Trophoblast cell (in vitro differentiated cells and primary cell): ENCODE measurements at places on chromosomes 2 and 18.

DNA sequence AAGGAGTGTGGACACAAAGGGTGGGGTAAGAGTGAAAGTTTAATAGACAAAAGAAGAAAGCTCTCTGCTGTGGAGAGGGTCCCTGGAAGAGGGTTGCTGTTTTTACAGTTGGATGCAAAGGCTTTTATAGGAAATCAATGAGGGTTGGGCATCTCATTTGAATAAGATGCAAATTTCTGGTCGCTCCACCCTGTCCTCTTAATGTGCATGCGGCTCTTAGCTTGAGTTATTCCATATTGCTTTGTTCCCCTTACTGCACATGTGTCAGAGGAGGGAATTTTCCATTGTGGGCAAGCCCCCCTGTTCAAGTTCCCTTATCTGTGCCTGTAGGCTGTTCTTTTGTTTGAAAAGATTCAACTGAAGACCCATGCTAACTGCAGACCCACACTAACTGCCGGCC, 326.5 kb downstream of the BCL11A start:
- DNase-seq: no peak

- DNase-seq: no peak
These were observed 8.9 kb downstream of the KLF11 start for GRCh38 chr2:10052216-10052615.

DNA sequence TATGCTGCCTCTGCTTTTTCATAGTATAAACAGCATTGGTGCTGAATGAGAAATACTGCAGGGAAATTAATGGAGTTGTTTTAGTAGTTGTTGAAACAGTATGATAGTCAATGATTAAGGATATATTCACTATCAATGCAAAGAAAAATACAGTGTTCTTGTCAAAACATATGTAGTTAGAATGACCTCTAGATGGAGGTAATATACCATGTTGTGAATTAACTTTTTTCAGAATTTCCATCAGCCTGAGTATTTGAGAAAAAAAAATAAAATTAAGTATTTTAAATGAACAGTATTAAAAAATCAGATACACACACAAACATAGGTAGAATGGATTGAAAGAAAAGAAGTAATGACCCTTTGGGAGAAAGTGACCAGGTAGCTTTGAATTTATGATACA, 59.5 kb downstream of the RMDN2 start:
- DNase-seq: no peak

DNA sequence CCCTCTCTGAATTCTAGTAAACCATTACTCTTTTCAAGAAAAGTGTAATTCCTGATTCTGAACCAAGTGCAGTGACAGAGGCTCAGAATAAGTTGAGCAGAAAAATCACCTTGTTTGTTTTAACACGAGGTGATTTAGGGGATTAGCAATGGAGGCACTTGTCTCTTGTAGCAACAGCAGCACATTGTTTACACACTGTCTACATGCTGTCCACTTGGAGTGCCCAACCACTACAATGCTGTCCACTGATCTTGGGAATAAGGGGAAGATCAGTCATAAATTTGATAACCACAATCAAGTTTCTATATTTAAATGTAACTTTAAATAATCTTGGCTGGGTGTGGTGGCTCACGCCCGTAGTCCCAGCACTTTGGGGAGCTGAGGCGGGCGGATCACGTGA, 13.9 kb upstream of the RMND5A start:
- DNase-seq: no peak

- no peak for DNase-seq
These were observed 29.9 kb downstream of the HPCAL1 start for GRCh38 chr2:10332402-10333246.

DNA sequence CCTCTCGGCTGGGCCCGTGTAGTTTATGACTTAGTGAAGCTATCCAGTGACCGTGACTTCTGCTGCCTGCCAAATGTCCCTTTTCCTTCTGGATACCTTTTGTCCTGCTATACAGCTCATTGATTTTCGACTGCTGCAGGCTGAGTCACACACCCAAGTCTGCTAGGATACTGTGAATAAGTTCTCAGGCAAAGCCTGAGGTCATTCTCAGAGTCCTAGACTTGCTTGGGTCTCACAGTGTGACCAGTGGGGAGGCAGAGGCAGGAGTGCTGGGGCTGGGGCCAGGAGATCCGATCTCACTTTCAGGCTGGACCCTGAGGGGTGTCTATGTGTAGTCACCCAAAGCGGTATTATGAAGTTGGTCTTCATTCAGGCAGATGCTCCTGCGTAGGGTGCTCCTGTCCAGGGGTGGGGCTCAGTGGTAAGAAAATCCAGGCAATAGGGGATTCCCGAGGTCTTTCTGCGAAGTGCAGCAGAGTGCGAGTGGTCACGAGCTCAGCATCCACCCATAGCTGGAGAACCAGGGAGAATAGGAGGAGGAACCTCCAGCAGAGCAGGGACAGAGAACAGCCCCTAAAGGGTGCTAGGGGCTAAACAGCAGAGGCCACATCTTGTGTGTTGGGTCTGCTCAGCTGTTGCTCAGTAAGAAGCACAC, 268.6 kb upstream of the NCKAP5 start:
- no peak for DNase-seq
